ENCODE measurements at places on chromosomes 2 and 18.

DNA sequence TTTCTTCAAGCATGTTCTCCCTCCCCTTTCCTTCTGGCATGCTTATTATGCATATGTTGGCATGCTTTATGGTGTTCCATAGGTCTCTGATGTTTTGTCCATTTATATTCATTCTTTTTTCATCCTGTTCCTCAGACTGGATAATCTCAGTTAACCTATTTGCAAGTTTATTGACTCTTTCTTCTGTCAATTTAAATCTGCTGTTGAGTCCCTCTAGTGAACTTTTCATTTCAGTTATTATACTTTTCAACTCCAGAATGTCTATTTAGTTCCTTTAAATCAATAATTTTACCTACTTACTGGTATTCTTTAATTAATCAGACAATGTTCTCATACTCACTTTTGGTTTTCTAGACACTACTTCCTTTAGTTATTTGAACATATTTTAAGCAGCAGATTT lies 101.2 kb downstream of the GALNT14 start:
- DNase-seq: no peak

DNA sequence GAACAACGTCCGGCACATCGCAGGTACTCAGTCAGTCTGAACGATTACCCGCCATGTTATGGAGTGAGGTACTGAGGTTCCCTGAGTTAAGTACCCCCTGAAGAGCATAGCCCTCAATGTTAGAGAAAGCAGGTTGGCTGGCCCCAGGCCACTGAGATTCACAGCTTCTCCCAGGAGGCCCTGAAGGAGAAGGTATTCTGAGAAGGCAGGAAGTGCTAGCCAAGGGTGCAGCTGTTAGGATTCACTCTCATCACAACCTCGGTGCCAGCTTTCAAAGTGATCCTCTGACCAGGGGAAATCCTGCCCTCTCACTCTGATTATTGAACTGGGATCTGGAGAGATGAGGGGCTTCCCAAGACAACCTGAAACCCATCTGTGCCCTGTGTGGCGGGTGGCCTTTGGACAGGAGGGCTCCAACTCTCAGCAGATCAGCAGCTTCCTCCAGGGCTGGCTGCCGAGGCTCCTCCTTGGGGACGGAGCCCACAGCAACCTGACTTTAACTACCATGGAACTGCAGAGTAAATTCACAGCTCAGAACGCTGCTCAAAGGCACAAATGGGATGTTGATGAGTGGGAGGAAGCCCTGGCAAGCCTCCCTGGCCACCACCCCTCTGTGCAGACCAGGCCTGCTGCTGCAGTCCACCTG lies 7.8 kb downstream of the EHD3 start:
- DNase-seq: no peak

- DNase-seq: no peak
These were observed 146.2 kb downstream of the MBP start for GRCh38 chr18:76986406-76986805.

DNA sequence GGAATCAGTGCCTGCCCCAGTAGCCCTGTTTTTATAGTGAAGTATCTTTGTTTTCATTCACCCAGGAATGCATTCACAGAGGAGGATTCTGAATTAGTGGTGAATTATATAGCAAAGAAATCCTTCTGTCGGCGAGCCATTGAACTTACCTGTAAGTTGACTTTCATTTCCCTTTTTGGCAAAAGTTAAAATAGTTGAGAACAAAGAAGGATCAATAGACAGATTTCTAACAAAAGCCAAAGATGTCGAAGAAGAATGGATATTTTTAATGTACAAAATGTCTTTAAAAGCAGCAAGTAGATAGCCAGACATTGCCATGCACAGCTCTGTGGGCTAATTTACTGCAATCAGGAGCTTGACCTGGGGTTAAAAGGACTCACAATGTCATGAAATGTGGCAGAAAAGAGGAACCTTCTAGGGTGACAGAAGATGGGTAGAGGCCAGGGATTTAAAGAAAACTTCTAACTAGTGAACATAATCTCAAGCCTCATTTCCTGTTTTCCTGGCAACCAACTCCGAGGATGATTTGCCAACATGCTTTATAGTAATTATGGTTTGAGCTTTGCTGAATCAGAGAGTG lies 53.8 kb upstream of the TMEM87B start:
- no peak for DNase-seq

- no peak for DNase-seq
These were observed 464.4 kb downstream of the SUCLG1 start for GRCh38 chr2:83994633-83995179.

DNA sequence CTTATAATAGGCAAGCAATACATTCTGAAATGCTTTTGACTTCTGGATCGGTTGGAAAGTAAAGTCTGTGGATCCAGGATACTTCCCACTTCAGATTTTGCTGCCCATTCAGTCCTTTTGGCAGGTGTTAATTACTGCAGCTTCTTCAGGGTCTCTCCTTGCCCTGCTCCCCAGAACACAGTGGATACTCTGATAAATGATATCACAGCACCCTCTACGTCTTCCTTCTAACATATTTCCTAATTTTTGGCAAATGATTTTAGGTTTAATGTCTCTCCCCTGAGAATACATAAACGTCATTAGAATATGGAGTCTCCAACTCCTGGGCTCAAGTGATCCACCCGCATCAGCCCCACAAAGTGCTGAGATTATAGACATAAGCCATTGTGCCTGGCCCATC lies 249.8 kb downstream of the NYAP2 start:
- no peak for DNase-seq

DNA sequence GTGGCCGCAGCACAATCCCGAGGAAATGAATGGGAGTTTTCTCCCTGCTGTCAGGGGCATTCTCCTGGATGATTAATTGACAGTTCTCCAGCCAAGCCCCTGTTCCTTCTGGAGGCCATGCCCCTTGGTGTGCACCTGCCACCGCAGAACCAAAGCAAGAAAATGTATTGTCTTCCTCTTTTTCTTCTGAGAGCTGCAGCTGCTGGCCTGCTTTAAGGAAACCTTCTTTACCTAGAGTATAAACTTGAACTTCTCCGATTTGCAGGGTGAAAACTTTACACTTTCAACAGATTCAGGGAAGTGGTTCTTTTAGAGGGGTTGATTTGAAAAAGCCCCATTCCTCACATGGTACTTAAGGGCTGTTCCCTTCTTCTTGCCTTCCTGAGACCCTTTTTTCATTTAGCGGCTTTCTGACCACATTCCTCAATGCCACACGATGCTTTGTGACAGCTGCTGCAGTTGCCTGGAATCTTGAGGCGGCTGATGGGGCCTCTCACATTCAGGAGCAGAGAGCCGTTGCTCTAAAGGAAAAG lies 402.8 kb downstream of the TXNL1 start:
- no peak for DNase-seq

DNA sequence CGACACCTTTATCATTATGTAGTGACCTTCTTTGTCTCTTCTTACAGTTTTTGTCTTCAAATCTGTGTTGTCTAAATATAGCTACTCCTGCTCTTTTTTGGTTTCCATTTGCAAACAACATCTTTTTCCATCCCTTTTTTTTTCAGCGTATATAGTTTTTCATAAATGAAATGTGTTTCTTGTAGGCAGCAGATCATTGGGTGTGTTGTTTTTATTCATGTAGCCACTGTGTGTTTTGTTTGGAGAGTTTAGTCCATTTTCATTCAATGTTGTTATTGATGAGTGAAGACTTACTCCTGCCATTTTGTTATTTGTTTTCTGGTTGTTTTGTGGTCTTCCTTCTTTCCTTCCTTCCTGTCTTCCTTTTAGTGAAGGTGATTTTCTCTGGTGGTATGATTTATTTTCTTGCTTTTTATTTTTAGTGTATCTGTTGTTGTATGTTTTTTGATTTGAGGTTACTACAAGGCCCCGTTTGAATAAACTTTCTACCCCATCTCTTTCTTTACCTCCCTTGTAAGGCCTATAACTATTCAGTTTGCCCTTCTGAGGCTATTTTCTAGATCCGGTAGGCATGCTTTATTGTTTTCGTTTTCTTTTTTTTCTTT lies 81.4 kb downstream of the FAM117B start:
- DNase-seq: no peak

DNA sequence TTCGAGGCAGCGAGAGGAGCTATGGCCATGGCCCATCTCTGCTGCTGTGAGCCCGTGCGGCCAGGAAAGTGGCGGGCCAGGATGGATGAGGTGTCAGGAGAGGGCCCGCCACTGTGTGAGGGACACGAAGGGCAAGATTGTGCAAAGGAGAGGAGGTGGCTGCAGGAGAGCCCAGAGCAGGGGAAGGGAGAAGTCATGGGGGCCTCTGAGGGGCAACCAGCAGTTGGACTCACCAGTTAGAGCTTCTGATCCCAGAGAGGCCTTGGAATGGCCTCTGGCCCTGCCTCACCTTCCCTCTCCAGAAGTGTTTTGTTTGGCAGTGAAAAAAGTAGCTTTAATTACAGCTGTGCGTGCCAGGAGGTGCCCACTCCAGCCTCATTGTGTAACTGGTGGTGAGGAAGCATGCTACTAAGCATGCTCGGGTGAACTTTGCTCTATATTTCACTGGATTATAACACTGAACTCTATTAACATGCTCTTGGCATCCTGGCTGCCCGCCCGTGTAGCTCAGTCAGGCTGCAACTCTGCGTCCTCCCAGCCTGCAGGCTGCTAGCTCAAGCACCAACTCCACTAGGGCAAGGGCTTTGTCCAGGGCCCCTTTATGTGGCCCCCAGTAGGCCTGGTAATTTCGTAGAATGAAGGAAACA lies 34.2 kb downstream of the IMPA2 start:
- DNase-seq: no peak

DNA sequence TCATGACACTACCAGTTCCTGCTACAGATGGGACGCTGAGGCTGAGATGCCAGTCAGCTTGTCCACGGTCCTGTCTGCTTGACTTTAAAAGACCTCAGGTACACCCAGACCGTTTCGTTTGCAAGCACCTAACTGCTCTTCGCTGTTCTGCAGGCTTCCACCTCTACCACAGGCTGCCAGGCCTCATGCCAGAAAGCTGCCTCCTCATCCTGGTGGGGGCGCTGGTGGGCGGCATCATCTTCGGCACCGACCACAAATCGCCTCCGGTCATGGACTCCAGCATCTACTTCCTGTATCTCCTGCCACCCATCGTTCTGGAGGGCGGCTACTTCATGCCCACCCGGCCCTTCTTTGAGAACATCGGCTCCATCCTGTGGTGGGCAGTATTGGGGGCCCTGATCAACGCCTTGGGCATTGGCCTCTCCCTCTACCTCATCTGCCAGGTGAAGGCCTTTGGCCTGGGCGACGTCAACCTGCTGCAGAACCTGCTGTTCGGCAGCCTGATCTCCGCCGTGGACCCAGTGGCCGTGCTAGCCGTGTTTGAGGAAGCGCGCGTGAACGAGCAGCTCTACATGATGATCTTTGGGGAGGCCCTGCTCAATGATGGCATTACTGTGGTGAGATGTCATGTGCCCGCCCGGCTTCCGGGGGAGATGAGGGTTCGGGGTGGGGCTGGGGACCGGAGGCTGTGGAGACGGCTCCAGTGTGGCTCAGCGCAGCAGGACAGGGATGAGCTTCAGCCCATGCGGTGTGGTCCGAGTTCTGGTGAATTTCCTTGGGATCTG lies 5.9 kb downstream of the SLC9A4 start:
- no peak for DNase-seq

- DNase-seq: no peak
These were observed 311.0 kb upstream of the FAM98A start for GRCh38 chr2:33909945-33910695.

DNA sequence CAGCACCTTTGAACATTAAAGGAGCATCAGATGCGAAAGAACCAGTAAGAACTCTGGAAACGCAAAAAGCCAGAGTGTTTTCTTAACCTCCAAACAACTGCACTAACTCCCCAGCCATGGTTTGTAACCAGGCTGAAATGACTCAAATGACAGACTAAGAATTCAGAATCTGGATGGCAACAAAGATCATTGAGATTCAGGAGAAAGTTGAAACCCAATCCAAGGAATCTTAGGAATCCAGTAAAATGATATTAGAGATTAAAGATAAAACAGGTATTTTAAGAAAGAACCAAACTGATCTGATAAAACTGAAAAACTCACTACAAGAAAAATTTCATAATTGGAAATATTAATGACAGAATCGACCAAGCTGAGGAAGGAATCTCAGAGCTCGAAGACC lies 116.7 kb downstream of the PTRHD1 start:
- DNase-seq: no peak

DNA sequence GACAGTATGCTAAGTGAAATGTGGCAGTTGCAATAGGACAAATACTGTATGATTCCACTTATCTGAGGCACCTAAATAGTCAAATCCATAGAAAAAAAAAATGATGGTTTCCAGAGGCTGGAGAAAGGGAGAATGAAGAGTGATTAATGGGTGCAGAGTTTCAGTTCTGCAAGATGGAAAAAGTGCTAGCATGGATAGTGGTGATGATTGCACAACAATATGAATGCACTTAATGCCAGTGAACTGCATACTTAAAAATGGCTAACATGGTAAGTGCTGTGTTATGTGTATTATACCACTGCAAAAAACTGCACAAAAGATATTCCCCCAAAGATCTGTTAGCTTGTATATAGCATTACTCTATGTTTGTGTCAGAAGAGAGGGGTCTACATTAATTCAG lies 185.4 kb downstream of the INHBB start:
- no peak for DNase-seq

GRCh38 chr18:1037776-1038175 lies 133.1 kb downstream of the ADCYAP1 start:
- DNase-seq: no peak

GRCh38 chr2:67733517-67733916 lies 329.3 kb downstream of the C1D start:
- DNase-seq: peak; percentile 56

DNA sequence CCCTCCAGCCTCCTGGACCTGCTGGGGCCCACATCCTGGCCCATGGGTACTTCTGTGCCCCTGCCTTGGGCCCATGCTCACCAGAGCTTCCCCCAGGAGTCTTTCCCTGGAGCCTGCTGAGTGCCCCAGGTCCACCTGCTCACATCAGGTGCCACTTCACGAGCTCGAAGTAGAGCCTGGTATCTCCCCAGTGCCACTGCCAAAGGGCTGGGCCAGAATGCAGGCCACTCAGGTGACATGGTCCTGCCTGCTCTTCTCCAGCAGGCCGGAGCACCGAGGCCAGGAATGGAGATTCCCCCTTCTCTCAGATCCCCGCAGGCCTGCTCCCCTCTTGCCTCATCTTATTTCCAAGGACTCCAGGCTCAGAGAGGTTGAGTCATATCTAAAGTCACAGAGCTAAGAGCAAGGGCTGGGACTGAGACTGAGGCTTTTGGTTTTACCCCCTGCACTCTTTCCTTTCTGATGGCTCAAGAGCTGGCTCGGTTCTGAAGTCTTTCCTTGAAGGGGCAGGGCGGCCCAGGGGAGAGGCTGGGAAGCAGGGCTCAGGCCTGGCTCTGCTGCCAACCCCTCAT lies 79.2 kb downstream of the HS1BP3 start:
- no peak for DNase-seq

All from endothelial cell (in vitro differentiated cells).